GM06990 (cell line): ENCODE measurements at places on chromosomes 3 and 15.
A peak's percentile ranks its signal among the peaks of the same experiment; 100 is the strongest.

DNA sequence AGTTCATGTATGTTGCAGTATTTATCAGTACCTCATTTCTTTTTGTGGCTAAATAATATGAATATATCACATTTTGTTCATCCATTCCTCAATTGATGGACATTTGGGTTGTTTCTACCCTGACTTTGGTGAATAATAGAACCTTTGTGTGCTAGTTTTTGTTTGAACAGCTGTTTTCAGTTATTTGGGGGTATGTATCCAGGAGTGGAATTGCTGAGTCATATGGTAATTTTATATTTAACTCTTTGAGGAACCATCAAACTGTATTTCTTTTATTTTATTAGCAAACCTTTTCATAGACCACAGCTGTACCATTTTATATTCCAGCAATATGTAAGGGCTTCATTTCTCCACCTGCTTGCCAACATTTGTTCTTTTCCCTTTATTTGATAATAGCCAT lies 38.4 kb upstream of the RBM5 start:
- DNase-seq, result no peak

- no peak for DNase-seq
These were observed 9.6 kb upstream of the TAGLN3 start for GRCh38 chr3:111989061-111989678.

GRCh38 chr3:6108957-6109356 lies 752.0 kb upstream of the GRM7 start:
- no peak for DNase-seq

GRCh38 chr3:60983906-60984305 lies 267.3 kb downstream of the FHIT start:
- DNase-seq, result no peak

GRCh38 chr3:189799366-189799765 lies 168.2 kb downstream of the TP63 start:
- DNase-seq, result no peak

- DNase-seq, result no peak
These were observed 80.1 kb downstream of the SRGAP3 start for GRCh38 chr3:9169326-9169725.

DNA sequence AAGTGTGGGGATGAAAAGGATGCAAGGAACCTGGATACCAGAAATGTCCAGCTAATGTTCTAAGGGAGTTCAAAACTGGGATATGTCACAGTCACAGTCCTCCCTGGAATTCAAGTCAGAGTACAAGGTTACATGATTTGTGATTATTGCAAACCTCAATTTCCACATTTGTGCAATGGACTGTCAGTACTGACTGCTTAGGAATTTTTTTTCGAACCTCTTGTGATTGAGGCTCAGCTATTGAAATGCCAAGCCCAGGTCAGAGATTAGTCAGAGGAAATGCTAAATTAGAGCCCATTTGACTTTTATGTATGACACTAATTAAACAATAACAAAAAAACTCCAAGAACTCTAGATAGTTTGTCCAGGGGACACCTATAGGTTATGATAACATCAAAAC lies 210.2 kb downstream of the THSD4 start:
- no peak for DNase-seq

DNA sequence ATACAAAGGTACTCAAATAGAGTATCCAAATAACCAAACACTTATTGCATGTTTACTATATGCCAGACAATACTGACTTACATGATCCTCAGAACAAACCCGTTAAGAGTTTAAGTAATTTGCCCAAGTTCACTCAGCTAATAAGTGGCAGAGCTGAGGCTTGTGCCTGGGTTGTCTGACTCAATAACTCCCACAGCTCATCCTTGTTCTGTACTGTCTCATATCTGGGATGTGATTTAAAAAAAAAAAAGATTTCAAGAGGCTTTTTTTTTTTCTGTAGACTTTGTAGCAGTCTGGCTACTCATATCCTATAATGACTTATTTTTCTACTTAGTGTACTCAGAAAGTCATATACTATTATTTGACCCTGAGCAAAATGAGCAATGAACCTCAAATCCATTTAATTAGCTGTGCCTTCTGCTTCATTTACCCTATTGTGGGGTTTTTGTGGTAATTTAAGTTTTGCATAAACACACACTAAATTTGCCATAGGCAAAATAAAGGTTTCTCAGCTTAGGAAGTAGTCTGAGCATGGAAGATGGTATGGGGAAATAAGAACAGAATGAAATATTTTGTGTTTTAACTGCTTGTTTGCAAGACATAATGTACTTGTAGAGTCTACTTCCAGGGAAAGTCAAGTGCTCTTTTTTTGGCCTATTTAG lies 3.1 kb downstream of the NSUN3 start:
- DNase-seq, result no peak

DNA sequence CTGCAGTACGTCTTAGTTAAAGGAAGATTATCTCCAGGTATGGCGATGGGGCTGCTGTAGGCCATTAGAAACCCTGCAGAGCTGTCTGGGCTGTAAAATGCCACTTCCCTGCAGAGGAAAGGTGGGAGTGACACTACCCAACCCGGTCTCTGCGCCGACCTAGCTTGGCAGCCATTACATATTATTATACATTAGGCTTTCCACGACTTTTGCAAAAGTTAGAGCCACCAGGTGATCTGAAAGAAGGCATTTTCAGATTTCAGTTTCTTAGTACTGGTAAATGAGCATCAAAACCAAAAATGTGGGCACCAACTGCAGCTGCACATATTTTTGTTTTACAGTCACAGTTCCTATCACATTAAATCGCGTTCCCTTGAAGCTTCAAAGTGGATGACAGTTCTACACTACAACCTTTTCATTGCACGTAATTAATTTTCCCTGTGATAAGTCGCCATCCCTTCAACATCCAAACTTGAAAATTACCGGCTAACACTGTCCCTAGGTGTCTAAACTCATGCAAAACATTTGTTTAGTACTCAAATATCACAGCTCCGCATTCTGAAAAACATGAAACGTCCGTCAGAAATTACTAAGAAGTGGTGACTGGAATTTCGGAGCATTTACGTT lies 81.4 kb upstream of the CHD2 start:
- DNase-seq, result no peak

- DNase-seq, result no peak
These were observed 407.0 kb upstream of the RGMA start for GRCh38 chr15:93495799-93496637.

DNA sequence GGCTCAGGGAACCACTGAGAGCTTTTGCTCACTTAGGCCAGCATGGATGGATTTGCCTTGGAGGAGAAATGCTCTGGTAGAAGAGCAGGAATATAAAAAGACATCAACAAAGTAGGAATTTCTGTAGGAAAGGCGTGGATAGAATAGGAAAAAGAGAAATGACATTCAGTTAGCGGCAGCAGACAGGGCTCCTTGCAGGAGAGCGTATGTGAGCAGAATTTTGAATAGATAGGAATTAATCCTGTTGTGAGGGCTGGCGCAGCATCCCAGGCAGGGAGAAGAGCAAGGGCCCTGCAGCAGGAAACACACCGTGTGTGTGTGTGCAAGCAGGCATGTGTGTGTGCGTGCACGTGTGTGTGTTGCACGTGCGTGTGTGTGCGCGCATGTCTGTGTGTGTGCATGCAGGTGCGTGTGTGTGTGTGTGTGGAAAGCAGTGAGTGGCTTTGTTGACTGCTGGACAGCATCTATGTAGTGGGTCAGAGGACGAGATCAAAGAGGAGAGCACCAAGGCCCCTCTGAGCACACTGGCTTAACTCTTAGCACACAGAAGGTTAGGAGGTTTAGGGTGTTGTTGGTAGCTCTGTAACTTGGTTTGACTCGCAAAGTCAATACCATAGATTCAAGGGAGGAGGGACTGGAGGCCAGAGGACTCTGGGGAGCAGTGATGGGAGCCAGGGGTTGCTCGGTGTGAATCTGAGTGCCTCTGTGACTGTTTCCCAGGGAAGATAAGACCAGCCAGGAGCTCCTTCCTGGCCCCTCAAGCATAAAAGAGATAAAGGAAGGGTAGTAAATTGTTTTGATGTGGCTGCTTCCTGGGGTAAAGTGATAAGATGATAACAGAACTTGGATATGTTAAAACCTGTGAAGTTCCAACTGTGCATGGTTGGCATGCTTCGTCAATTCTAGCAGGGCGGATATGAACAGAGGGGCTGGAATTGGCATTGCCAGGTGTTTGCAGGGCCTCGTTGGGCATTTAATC lies 639.5 kb downstream of the NR2F2 start:
- no peak for DNase-seq

DNA sequence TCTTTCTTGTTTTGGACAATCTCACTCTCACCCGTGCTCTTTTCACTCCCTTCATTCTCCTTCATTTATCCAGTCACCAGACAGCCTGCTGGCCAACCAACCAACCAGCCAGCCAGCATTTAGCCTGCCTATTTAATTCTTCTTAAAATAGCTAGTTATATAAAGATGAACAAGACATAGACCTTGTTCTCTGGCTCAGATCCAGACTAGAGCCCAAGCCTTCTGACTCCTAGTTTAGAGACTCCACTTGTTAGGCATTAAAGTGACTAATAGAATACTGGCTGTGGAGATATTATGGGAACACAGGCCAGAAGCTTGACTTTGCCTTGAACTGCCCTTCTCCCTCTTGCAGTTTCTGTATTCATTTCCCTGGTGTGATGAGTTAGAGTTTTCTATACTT lies 215.3 kb upstream of the THRB start:
- no peak for DNase-seq

- no peak for DNase-seq
These were observed 479.8 kb downstream of the PLOD2 start for GRCh38 chr3:145681181-145681580.

DNA sequence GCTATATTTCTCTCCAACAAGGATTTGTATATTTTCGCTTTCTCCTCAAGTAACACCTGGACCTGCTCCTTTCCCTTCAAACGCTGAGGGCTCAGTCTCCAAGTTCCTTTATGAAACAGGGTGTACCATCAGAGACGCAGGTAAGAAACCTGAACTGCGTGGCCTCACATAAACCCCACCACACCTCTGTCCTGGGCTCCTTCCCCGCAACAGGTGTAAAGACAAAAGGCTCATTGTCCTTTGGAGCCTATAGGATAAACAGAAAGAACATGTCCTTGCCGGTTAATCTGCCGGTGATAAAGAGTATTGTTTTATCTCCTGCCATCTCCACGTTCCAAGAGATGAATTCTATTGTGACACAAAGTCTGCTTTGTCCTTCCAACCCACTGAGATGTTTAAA lies 111.8 kb upstream of the ADAMTS9 start:
- no peak for DNase-seq

- DNase-seq, result no peak
These were observed 512.6 kb upstream of the CBLB start for GRCh38 chr3:106381286-106381938.

DNA sequence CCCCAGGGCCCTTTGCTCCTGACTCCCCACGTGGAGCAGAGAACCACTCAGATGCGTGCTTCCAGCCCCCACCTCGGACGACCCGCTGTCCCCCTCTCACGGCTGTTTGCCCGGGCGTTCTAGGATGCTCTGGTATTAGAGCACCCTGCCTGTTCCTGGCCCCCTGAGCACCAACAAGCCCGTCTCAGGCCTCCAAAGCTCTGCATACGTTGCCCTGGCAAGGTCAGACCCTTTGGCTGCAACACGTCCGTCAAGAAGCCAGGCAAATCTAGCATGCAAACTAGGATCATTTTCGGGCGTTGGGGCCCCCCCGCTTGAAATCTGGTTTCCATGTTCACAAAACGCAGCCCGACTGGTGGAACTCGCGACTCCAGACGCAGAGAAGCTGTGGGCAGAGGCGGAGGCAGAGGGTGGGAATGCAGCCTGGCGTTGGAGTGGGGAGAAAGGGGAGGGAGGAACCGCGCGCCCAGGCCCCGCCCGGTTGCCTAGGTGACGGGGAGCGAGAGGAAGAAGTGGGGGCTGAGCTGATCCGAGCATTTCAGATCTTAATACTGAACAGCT lies 86.2 kb upstream of the PIAS1 start:
- peak; percentile 57 for DNase-seq
